ENCODE measurements at places on chromosomes 1 and 21.

DNA sequence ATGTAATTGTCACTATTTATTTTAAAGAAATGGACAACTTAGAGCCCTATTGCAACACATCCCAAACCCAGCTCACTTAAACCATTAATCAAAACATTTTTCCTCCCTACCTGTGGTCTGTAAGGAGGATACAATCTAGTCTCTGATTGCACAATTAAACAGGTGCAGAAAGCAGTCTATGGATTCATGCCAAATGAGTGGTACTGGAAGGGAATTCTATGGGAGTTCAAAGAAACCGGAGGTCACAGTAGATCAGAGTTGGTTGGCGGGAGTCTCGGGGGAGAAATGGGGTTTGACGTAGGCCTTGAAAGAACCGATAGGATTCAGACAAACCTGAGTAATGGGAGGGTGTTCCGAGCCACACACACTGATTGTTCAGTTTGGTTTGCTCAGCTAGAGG, 314.9 kb downstream of the KIF26B start:
- no peak for DNase-seq

GRCh38 chr1:236862615-236863211, 67.6 kb downstream of the MTR start:
- no peak for DNase-seq

- peak; percentile 95 for DNase-seq
These were observed at the start of gene G0S2 for GRCh38 chr1:209674957-209675564. TSS of gene G0S2 (plus strand) at chr1:209675412. CDS start at chr1:209675685, 273 bp downstream.

GRCh38 chr1:158506369-158506987, 34.5 kb downstream of the OR10R2 start:
- no peak for DNase-seq

- DNase-seq = no peak
These were observed 584.8 kb downstream of the PLA2G4A start for GRCh38 chr1:187413405-187414169.

- no peak for DNase-seq
These were observed 246.8 kb downstream of the LMO4 start for GRCh38 chr1:87575528-87575927.

GRCh38 chr1:172326136-172326535, 94.3 kb upstream of the C1orf105 start:
- DNase-seq = no peak

- no peak for DNase-seq
These were observed 28.9 kb upstream of the CD5L start for GRCh38 chr1:157870490-157870889.

- DNase-seq = peak; percentile 74
These were observed at the start of gene NECTIN4 for GRCh38 chr1:161089251-161089924. TSS of gene NECTIN4 (minus strand) at chr1:161089558. CDS start at chr1:161089296, 262 bp downstream.

DNA sequence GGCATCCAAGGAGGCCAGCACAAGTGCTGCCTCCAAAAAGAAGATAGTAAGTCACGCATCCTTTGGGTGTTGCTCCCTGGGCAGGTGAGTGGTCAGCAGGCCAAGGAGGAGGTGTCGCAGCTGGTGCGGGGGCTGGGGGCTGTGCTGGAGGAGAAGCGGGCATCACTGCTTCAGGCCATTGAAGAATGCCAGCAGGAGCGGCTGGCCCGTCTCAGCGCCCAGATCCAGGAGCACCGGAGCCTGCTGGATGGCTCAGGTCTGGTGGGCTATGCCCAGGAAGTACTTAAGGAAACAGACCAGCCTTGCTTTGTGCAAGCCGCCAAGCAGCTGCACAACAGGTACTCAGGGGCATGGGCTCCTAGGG, 4.3 kb downstream of the TRIM46 start:
- no peak for DNase-seq

GRCh38 chr1:56788588-56788987, 30.6 kb downstream of the FYB2 start:
- DNase-seq = no peak

GRCh38 chr1:151803915-151804314, 1.3 kb downstream of the LINGO4 start:
- no peak for DNase-seq

DNA sequence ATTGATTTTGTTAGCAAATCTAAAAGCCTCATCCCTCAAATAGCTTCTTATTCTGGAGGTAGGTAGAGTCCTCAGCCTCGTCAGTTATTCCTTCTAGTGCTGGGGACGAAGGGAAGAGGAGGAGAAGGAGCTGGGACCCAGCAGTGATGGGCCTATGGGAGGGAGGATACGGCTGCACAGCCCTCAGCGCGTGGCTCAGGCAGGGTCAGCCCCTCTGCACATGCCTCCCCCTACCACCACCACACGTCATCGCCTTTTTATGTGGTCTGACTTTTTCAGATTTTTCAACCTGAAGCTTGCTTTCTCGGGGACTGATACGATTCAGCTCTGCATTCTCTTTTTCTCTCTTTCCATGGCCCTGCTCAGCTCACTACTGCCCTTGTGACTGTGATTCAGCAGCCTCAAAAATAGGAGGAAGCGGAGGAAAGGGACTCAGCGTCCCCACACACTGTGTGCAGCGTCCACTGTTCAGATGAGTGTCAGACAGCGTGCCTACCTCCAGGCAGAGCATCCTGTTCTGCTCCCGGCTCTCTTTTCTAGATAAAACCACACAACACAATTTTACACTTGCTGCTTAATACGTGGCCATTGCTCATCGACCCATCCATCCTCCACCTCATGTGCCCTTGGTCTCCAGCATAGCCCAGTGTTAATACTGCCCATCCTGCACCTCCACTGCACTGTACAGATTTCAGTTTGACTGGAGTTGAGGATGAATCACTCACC, 827 bp downstream of the OR2B11 start:
- DNase-seq = no peak

- DNase-seq = no peak
These were observed 94.1 kb downstream of the CLDN17 start for GRCh38 chr21:30072496-30072895.

DNA sequence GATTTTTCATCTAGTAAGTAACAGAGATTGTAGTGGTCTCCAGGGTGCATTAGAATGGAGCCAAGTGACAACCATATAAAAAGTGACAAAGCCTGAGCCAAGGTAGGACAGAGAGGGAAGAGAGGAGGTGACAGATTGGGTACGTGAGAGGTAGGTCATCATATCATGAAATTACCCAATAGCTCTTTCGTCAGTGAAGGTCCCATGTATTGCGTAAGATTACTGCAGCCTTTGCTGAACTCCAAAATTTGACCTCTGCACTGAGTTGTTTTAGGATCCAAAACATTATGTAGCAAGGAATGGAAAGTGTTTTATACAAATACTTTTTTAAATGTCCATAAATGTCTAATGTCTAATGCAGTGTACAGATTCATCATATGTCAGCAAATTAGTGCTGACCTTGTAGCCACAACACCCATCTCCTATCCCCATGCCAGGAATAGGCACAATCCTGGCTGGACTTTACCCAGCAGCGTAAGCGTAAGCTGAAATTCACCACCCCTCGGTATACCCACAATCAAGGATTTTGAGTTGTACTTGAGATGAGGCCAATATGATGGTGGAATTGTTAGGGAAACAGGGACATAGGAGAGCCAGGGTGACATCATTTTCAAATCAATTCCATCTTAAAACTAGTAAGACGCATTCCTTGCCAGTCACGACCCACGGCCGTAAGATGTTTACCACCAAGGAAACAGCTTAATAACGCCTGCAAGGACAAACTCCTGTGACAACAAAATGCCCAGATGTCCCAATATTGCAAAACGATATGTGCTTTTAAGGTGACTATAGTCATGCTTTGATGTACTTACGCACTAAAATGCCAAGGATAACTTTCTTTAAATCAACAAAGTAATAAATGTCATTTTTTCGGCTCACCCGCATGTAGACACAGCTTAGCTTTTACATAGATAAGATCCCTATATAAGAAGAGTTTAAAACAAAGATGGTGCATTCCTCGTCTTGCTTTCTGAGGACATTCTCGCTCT, 38.1 kb upstream of the GREM2 start:
- no peak for DNase-seq

DNA sequence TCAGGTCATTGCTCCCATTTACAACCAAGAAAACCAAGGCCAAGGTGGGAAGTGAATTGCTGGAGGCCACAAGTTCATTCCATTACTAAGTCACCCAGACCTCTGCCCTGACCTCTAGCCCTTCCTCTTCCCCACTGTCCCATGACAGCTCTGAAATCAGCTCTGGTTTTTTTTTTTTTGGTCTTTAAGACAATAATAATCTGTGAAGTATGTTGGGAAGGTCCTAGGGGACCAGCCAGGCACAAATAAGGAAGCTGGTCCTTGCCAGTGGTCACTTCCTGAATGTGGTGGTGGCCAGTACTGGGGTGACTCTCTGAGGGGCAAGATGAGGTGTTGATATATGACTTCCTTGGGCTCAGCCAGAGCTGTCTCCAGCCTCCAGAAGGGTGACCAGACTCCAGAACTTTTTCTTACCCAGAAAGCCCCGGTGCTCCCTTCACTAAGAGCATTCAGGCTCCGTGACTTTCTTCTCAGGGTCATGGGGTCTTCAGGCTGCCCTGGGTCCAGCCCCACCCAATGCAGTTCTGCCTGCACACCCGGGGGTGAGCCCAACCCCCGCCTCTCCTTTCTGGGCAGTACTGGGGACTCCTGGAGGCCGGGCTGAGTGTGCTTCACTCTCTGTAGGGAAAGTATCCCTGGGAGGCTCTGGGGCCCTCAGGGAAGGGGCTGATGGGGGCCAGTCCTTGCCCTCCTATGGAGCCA, 159.6 kb downstream of the PTPRU start:
- no peak for DNase-seq

DNA sequence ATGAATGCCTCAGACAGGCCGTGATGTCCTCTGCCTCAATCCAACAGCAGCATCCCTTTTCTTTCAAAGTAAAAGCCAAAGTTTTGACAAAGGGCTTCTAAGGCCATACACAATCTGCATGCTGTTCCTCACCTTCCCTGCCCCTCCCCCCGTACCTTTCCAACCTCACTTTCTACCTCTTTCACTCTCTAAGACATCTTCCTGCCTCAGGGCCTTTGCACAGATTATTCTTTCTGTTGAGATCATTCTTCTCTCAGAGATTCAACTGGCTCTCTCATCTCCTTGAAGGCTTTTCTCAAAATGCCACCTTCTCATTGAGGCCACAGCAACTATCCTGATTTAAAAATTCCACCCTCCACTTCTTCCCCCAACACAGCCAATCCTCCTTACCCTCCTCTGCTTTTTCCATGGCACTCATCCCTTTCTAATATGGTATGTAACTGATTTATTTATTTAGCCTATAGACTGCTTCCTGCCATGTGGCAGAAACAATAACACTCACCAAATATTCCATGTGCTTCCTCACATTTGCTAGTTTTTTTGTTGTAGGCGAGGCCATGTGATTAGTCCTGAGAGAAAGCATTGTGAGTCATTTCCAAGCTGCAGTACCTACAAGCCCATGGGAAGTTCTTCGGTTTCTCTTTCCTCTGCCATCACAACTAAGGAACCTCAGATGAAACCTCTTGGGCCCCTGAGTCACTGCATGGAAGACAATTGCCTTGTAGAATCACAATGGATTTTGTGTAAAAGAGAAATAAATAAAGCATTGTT, 58.7 kb upstream of the GADD45A start:
- no peak for DNase-seq

- no peak for DNase-seq
These were observed 67.1 kb downstream of the ZNF281 start for GRCh38 chr1:200342511-200343311.

DNA sequence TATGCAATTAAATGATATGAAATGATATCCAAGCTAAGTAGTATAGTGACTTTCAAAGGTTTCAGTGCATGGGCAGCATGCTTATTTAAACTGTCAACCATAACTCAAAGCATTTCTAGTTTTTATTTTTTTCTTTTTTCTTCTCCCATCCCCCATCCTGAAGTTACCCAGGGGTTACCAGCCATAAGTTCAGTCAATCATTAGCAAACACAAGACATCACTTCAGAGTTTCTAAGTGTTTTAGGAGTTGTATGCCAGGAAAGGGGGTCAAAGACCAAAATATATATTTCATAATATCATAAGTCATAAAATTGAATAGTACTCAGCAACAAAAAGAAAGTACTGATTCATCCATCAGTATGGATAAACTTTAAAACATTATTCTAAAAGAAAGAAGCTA, 28.7 kb downstream of the DHX9 start:
- DNase-seq = no peak

DNA sequence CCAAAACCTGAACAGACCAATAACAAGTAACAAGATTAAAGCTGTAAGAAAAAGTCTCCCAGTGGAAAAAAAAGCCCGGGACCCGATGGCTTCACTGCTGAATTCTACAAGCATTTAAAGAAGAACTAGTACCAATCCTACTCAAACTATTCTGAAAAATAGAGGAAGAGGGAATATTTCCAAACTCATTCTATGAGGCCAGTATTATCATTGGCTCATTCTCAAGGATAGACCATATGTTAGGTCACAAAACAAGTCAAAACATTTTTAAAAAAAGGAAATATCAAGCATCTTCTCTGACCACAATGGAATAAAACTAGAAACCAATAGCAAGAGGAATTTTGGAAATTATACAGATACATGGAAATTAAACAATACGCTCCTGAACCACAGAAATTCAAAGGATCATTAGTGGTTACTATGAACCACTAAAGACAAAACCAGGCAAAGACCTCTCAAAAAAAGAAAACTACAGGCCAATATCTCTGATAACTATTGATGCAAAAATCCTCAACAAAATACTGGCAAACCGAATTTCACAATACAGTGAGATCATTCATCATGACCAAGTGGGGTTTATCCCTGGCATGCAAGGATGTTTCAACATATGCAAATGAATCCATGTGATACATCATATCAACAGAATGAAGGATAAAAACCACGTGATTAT, 13.9 kb upstream of the IL20 start:
- no peak for DNase-seq

- DNase-seq = no peak
These were observed 39.3 kb downstream of the CACNA1S start for GRCh38 chr1:201072922-201073321.

GRCh38 chr1:165284454-165284853, 72.1 kb downstream of the LMX1A start:
- no peak for DNase-seq

GRCh38 chr1:9687874-9688582, 36.5 kb downstream of the PIK3CD start:
- no peak for DNase-seq

GRCh38 chr1:158248118-158248517, 6.1 kb upstream of the CD1A start:
- peak; percentile 7 for DNase-seq

- DNase-seq = no peak
These were observed 9.0 kb downstream of the MGST3 start for GRCh38 chr1:165639821-165640623.

DNA sequence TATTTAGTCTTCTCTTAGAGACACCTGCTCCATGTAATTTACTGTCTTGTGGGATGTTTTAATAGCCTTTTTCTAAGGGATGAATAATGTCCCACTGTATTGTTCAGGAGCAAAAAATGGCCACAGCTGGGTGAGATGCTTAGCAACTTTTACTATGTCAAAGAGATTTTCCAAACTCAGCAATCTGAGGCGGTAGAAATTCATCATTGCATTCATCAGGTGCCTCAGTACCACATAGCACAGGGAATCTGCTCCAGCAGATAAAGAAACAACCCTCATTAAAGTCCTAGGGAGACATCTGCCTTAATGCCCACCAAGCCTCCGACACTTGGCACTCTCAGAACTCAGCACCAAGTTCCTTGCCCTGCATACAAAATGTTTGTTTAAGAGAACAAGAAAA, 266.9 kb downstream of the SIPA1L2 start:
- DNase-seq = no peak

All from left lung (tissue), 14 donors.